ENCODE measurements at places on chromosomes 5 and 9.

DNA sequence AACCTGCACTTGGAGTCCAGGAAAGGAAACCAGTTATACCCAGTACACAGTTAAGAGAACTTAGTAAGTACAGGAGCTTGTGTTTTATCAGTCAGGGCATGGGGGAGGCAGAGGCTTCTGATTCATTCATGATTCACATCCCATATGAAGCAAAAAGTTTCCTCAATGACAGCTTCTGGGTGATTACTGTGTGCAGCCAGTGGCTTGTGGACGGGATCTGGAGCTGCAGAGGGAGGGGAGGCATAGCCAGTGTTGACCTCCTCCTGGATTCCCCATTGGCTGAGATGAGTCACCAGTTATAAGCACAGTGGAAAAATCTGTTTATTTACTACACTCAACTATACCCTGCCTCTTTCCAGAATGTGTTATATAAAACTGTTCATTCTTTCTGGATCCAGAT is 17.7 kb downstream of the IL31RA start:
- no peak for DNase-seq

DNA sequence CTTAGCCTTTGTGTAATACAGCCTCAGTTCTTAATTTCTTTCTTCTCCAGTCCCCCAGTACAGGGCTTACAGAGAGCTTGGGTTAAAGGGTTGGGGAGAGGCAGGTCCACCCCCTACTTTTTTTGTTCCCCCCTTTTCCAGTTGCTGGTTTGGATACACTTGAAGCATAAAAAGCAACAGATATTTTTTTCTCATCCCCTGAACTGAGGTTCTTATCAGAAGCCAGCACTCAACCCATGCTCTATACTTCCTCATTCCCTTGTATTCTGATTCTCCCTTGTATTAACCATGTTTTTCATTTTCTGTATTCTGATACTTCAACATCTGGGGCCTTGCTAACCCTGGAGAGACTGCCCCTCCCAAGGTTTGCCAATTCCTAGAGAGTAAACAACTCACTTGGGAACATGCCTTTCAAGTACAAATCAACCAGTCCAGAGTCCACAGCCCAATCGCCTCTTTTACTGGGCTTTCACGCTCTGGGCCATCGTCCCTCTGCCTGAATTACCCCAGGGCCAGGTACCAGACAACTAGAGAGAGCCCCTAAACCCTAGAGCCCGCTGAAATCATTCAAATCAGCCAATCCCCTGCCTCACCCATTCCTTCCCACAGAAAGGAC is 333.4 kb upstream of the PUM3 start:
- DNase-seq = no peak

DNA sequence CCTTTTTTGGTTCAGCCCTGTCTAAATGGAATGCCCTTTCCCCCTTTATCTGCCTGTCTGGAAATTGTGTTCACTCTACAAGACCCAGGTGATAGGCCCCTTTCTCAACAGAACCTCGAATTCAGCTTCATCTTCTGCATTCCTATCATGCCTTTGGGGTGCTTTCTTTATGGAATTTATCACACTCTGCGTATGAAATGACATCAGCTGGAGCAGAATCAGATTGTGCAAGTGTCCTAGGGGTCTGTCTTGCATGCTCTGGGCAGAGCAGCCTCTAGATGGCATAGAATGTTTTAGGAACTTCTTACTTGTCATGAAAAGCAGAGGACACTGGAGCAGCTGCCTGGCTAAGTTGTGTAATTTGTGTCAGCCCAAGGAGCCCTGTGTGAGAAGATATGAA is 84.9 kb downstream of the ISL1 start:
- no peak for DNase-seq

DNA sequence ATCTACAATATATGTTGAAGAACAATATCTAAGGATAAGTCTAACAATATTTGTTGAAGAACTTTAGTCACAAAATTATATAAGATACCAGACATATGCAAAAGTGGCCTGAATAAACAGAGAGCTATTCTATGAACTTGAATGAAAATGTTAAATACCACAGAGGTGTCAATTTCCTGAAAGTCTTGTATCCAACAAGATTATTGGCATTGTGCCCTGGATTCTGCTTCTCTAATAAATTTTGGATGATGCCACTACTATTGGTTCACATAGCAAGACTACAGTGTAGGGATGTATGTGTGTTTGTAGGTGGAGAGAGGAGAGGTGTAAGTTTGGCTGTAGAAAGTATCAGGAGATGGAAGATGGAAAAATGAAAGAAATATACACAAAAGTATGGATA is 731.8 kb upstream of the RGMB start:
- DNase-seq = no peak

DNA sequence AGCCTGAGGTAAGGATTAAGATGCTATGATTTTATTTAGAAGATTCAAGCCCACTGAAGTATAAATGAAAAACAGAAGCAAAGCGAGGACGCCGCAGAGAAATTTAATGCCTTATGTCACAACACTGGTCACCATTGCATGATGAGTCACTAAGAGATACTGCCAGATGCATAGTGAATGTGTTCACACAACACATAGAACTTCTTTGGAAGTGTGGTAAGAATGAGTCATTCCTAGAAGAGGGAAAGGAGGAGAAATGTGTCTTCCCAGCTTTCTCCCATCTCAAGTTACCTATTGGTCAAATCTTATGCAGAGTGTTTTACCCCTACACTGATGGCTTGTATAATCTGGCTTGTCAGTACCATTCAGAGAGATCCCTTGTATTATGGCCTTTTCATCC is 465.3 kb upstream of the ARRDC3 start:
- no peak for DNase-seq

DNA sequence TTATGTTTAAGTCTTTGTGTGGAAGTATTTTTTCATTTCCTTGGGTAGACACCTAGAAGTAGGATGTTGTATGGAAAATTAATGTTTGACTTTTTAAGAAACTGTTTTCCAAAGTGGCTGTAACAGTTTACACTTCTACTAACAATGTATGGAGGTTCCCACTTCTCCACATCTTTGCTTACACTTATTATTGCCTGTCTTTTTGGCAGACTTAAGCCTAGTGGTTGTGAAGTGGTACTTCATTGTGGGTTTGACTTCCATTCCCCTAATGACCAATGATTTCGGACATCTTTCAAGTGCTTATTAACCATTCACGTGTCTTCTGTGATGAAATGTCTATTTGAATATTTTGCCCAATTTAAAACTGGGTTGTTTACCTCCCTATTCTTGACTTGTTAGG is 91.5 kb upstream of the CDKN2B start:
- no peak for DNase-seq

DNA sequence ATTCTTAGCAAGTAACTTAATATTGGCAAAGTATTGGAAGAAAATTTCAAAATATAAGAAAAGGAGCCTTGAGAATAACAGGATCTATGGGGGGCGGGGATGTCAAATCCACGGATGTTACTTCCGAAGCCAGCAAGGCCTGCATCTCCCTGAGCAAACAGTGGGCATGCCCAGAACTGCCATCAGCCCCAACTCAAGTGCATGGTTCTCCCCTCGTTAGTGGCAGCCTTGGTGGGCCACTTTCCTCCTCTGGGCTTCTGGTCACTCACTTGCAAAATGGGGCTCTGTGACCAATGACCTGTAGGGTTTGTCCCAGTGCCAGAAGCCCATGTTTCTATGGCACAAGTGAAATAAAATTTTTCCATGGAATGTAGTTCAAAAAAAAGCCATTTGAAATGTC is 27.2 kb upstream of the MED10 start:
- DNase-seq = no peak

DNA sequence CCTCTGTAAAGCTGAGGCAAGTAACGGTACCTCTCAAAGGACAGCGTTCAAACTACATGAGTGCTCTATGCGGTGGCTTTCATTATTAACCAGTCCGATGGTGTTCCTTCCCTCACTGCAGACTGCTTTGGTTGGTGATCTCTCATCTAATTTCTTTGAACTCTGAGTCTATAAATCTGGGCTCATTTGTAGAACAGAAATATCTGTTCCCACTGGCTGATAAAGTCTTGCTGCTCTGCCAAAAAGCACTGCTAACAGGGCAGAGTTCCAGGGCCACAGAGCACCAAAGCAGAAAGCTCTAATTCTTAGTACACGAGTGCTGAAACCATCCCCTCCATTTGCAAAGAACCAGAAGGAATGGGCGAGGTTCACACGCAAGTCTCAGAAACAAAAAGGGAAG is 81.9 kb downstream of the MED27 start:
- no peak for DNase-seq

- DNase-seq = no peak
Observed at GRCh38 chr5:179716286-179716685, 16.3 kb upstream of the MAML1 start.

DNA sequence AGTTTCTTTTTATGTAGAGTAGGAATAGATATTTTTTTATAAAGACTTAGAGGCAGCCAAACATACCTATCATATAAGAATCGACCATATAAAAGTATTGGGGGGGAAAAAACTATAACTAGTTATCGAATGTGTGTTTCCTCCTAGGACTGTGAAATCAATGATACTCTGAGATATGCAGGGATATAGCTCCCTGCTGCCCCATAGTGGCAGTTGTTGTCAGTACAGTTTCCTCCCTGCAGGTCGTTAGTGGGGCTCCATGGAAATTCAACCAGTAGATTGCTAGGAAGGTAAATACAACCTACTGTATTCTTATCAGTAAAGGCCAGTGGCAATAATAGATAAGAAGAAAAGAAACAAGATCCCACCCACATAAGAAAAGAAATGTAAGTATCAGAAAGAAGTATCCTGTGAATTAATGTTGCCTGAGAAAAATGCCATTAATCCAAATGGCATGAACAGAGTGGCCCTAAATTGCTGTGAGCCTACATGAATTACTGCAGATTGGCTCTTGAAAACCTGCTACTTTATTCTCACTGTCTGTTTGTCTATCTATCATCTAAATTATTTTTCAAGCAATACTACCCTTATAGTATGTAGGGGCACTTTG is 136.9 kb upstream of the FBN2 start:
- no peak for DNase-seq

DNA sequence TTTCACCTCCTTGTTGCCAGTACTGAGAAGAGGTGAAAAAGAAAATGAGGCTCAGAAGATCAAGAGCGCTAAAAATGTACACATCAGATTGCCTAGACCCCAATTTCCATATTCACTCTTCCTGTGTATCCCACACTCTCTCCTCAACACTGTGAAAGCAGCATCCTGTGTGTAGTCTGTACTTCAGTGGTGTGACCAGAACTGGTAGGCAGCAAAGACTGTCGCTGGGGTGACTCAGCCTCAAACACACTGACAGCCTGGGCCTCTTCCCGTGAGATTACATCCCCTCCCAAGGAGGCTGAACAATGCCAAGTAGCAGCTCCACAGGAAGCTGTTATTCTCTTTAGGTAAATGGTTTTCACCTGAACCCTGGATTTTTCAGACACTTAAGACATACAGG is 135.5 kb downstream of the CCDC192 start:
- no peak for DNase-seq

DNA sequence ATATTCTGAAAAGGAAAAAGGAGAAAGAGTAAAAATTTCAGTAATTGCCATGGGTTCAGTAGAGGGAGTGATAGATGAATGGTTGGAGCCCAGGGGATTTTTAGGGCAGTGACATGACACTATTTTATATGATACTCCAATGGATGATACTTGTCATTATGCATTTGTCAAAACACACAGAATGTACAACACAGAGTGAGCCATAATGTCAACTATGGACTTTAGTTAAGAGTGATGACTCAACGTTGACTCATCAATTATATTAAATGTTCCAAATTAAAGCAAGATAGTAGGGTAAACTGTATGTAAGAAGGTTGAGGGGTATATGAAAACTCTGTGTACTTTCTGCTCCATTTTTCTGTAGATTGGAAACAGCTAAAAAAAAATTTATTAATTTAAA is 586.4 kb downstream of the TAF11L14 start:
- peak; percentile 12 for DNase-seq

GRCh38 chr5:176432707-176433106 is 15.5 kb upstream of the FAF2 start:
- no peak for DNase-seq

- no peak for DNase-seq
Observed at GRCh38 chr5:31187591-31187990, 5.9 kb upstream of the CDH6 start.

DNA sequence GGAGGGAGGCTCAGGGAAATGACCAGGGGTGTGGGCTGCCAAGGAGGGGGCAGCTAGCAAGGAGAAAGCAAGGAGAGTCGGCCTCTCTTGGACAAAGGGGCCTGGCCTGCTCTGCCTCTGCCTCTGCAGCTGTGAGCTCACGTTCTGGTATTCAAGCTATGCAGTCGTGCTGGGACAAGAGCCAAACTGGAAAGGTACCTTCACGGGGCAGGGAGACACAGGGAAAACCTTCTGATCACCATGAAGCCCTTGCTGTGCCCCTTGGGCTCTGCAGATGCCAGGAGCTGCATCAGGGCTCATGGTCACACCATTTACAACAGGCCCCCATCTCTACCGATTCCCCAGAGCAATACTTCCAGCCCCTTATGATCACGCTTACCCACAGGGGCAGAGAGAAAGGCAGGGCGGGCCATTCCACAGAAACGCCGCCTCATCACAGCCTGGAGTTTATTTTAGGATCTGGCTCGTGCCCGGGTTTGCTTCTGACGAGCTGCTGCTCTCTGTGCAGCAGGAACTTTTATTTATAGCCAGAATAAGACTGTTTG is 63.2 kb downstream of the PRRT1B start:
- no peak for DNase-seq

- peak; percentile 40 for DNase-seq
Observed at GRCh38 chr5:168679515-168679920, 100.3 kb upstream of the PANK3 start.

DNA sequence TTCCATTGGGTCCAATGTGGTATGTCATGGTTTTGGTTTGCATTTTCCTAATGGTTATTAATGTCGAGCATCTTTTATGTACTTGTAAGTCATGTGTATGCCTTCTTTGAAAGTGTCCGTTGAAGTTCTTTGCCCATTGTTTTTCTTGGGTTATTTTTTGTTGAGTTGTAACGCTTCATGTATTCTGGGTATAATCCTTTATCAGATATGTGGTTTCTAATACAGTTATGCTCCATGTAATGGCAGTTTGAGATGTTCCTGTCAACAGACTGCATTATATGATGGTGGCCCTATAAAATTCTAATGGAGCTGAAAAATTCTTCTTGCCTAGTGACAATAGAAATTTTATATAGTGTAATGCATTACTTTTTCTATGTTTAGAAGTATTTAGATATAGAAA is 17.2 kb downstream of the RIC1 start:
- no peak for DNase-seq

GRCh38 chr9:4489919-4490704 is at the start of gene SLC1A1:
TSS of gene SLC1A1 (plus strand) at chr9:4490468. CDS start at chr9:4490680, 212 bp downstream.
- peak; percentile 52 for DNase-seq

- DNase-seq = no peak
Observed at GRCh38 chr9:11182001-11182400, 569.2 kb upstream of the PTPRD start.

GRCh38 chr5:40429258-40430100 is 250.2 kb upstream of the PTGER4 start:
- DNase-seq = no peak

GRCh38 chr9:136111910-136112309 is 6.8 kb downstream of the TMEM250 start:
- DNase-seq = no peak

DNA sequence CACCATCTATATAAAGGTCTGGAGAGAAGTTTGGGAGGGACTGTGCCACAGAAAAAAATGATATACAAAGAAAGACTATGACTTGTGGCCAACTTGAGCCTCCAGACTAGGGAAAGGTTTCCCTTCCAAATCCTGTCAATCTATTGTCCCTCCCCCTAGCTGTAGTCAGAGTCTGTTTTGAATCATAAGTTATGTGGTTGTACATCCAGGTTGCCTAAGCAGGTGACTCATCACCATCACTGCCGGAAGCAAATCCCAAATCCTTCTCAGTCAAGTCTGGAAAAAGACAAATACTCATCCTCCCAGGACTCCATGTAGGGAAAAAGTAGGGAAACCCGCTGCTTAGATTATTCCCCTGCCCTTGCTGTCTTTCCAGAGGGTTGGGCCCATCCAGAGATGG is 235.7 kb downstream of the CDK5RAP2 start:
- DNase-seq = no peak
